Renal cortex interstitium (tissue), 15 donors: ENCODE measurements at places on chromosomes 7 and 10.

DNA sequence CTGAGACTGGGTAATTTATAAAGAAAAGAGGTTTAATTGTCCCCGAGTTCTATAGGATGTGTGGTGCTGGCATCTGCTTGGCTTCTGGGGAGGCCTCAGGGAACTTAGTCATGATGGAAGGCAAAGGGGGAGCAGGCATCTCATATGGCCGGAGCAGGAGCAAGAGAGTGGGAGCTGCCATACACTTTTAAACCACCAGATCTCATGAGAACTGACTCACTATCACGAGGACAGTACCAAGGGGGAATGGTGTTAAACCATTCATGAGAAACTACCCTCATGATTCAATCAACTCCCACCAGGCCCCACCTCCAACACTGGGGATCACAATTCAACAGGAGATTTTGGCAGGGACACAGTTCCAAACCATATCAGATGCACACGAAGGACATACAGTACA lies 199.9 kb upstream of the DPP6 start:
- DNase-seq: no peak

DNA sequence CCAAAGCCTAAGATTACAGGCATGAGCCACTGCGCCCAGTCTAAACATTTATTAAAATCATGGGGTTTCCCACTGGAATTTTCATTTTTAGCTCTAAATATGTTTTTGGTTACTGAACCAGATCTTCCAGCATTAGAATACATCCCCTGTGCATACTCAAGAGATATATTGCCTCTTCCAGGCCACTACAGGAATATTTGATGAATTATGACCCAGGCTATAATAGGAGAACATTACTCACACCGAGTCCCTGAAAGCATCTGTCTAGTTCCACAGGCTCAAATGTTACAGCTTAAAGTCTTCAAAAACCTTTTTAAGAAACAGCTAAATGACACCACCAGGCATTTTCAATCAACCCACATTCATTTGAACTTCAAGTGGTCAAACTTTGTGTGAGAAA lies 50.4 kb upstream of the GRM8 start:
- no peak for DNase-seq

GRCh38 chr7:155676052-155676451 lies 31.6 kb downstream of the RBM33 start:
- DNase-seq: no peak

GRCh38 chr10:75012471-75012870 lies 99.0 kb upstream of the SAMD8 start:
- DNase-seq: no peak

DNA sequence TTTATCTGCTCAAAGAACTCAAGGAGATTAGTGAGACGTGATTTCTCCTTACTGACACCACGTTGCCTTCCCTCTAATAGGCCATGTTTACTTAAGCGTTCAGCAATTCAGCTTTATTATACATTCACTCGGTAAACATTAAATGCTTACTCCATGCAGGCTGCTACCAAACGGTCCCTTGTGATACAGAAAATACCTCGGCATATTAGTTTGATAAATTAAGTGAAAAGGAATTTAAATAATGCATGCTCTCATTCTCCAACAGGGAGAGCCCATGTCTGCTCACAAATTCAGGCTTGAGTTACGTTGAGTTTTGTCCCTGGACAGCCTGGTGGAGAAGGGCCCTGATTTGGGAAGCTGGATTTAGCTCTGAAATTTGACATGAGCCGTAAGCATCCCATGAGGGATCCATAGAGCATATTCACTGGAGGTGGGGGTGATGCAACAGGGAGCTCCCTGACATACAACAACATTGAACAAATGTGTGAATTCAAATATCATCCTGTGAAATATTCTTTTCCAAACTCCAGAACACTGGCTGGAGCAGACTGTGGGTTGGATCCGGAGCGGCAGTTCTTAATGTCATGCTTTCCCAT lies 86.3 kb downstream of the TBXAS1 start:
- no peak for DNase-seq

DNA sequence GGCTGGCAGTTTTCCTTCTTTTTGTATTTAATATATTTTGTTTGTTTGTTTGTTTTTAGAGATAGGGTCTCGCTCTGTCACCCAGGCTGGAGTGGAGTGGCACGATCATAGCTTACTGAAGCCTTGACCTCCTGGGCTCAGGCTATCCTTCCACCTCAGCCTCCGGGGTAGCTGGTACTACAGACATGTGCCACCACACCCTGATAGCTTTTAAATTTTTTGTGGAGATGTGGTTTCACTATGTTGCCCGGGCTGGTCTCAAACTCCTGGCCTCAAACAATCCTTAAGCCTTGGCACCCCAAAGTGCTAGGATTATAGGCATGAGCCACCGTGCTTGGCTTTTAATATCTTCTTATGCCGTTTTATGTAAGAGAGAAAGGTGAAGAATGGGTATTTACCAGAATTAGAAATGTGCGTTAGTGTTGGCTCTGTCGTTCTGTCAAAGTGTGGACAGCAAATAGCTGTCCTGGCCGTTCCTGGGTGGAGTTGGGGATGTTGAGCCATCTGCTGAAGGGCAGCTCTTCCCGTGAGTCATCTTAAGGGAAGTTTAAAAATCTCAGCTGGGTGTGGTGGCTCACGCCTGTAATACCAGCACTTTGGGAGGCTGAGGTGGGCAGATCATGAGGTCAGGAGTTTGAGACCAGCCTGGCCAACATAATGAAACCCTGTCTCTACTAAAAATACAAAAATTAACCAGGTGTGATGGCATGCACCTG lies 14.8 kb downstream of the OGDH start:
- no peak for DNase-seq

DNA sequence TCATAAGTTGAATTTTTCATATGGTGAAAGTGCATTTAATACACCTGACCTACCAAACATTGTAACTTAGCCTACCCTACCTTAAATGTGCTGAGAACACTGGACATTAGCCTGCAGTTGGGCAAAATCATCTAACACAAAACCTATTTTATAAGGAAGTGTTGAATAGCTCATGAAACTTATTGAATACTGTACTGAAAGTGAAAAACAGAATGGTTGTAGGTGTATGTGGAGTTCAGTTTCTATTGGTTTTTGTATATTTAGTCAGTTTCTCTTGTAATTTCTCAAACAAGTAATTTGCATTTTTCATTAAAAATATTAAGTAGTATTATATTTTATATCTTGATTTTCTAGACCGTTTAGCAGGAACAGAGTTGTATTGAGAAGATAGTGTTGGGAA lies 15.3 kb downstream of the CCDC7 start:
- DNase-seq: no peak

DNA sequence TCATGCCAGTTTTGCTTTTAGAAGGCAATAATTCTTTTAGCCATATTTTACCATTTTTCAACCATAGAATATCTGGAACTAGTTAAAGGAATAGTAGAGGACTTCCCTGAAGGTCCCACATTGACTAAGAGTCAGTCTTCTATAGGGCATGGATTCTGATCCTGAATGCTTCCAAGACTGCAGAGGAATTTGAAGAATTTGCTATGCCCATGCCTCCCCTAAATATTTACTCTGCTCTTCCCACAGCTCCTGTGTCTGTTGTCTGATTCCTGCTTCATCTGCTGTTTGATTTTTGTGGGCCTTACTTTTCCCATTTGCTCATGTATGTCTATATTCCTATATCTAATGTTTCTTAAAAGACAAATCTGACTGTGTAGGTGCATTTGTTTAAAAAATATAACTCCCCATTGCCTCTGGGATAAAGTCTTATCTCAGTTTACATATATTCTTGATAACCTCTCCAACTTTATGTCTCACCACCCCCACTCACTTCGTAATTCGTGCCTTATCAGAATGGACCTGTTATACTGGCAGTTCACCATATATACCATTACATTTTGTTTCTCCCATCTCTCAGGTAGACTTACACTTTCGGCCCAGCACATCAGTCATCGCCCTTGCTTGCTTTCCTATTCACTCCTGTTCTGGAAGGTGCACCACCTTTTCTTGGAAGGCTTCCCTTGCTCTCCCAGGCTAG lies 33.9 kb downstream of the LRRC4 start:
- no peak for DNase-seq

GRCh38 chr10:15144788-15145187 lies 23.7 kb downstream of the NMT2 start:
- DNase-seq: no peak

GRCh38 chr10:100697631-100698030 lies 47.8 kb upstream of the PAX2 start:
- DNase-seq: no peak

DNA sequence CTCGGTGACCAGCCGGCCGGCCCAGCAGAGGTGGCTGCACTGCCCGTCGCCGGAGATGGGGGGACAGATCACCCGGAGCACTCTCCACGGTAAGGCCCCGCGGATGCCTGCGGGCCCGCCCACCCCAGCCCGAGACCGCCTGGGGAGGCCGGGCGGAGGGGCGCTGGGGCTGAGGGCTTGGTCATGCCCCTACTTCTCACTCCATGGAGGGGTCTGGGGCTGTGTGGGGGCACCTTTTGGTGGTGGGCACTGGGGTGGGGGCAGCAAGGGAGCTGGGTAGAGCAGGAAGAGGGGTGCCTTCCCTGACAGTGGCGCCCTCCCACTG lies 61.8 kb downstream of the NEURL1 start:
- no peak for DNase-seq

GRCh38 chr10:130924138-130924819 lies 387.2 kb downstream of the TCERG1L start:
- peak; percentile 58 for DNase-seq

DNA sequence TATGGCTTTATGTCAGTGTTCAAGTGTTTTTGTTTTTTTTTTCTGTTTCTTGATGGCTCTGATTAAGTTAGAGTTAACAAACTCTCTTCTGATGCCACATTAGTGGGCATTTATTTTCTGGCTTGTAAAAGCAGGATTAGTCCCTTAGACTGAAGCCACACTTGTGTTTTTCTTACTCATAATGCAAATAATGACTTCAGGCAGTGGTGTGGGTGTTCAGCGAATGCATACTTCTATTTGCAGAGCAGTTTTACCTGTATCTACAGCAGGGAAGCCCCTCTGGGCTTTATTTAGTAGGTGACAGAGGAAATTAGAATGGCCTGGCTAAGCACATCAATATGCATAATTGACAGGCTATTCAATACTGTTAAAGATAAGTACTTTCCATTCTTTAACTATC lies 79.9 kb downstream of the CNNM2 start:
- no peak for DNase-seq

DNA sequence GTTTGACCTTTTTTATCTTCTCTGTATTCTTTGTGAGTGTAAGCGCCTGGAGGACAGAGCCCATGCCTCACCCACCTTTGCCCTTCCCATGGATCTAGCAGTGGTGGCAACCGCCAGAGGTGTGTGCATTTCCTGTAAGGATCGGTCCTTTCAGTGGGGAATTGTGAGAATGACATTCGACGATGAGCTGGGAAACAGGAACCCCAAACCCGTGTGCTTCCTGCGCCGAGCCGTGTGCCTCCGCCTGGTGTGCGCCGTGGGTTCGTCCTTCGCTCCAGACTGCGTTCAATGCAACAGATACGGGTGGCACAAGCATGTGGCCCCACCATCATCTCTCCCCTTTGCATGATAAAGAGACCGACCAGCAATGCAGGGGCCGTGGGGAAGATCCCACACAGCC lies 1.7 kb upstream of the DIP2C start:
- no peak for DNase-seq

DNA sequence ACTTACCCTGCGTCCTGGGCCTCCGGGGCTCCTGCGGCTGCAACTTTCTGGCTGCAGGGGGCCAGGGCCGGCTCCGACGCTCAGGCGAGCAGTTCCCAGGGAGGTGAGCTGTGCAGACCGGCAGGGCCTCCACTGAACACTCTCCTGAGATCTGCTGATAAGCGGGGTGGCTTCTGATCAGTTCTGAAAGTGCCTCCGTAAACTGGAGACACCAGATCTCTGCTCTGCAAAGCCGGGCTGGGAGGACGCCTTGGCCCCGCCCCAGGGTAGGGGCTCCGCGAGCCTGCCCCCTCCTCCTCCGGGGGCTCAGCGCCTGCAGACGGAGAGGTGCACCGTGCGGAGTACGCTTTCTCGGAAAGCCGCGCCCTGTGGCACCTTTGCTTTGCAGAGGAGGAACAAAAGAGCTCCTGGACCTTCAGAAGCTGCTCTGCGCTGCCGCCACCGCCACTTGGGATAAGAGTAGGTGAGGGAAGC lies 141.3 kb upstream of the VKORC1L1 start:
- peak; percentile 13 for DNase-seq

GRCh38 chr10:119516381-119517234 lies 25.9 kb downstream of the RGS10 start:
- no peak for DNase-seq

DNA sequence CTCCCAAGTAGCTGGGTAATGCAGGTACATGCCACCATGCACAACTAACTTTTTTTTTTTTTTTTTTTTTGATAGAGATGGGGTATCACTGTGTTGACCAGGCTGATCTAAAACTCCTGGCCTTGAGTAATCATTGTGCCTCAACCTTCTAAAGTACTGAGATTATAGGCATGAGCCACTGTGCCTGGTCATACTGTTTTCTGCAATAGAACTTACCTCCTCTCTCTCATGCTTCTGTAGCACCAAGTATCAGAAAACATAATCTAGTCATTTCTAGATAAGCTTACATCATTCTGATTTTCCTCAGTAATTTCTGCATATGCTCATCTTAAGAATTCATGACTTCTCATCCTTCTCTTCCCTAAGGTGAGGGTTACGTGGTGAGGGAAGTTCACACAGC lies 210.0 kb downstream of the IMMP2L start:
- DNase-seq: no peak

- no peak for DNase-seq
These were observed 121.8 kb upstream of the CAV2 start for GRCh38 chr7:116377721-116378120.

GRCh38 chr10:10848488-10849111 lies 169.1 kb upstream of the CELF2 start:
- no peak for DNase-seq

GRCh38 chr10:62027841-62028501 lies 126.5 kb downstream of the ARID5B start:
- DNase-seq: no peak

GRCh38 chr7:121696954-121697353 lies 176.0 kb upstream of the PTPRZ1 start:
- DNase-seq: no peak

- no peak for DNase-seq
These were observed 23.9 kb downstream of the NCAPG2 start for GRCh38 chr7:158680754-158681153.

DNA sequence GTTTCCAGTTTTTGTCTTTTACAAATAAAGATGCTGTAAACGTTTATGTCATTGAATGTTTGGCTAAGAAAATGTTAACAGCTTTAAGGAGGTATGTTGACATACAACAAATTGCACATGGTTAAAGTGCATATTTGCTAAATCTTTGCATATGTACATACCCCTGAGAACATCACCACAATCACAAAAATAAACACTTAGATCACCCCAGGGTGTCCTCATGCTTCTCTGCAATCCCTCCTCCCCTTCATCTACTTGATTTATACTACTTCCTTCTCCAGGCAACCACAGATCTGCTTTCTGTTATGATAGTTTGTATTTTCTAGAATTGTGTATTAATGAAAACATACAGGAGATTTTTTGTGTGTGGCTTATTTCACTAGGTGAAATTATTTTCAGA lies 209.5 kb downstream of the GLRX3 start:
- DNase-seq: no peak

DNA sequence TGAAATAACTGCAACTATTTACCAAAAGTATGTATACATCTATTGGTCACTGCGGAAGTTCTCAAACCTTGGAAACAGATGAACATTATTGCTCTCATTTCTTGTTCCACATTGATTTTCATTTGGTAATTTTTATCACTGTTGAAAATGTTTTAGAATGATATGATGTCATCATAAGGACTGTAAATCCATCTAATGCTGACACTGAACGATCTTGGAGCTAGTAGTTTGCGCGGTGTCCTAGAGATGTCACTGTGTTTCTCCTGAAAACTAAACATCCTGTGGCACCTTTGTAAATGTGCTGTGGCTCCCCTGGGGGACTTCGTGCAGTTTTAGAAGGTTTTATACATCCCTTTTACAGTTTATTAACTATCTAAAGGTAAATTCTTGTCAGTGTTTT lies 73.5 kb downstream of the DNAJB9 start:
- DNase-seq: no peak
